ENCODE measurements at places on chromosomes 3 and 15.

GRCh38 chr3:177498037-177498857 is 301.0 kb upstream of the TBL1XR1 start:
- no peak for DNase-seq

GRCh38 chr3:132907293-132907692 is 130.9 kb upstream of the TMEM108 start:
- no peak for DNase-seq

DNA sequence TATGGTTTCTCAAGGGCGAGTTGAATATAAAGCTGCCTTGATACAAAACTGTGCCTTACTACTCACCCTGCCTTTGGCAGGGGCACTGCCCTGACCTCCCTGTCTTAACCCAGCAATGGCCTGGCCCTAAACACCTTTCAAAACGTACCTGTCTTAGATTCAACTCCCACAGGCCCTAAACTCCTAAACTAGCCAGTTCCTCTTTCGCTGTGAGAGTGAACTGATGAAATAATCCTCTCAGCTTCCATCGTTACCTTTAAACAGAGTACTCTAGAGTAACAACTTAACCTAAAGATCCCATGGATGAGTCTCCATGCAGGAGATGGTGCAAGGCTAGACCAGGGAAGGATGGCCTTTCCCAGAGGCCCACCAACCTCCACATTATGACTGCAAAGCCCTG is 133.0 kb upstream of the THBS1 start:
- no peak for DNase-seq

DNA sequence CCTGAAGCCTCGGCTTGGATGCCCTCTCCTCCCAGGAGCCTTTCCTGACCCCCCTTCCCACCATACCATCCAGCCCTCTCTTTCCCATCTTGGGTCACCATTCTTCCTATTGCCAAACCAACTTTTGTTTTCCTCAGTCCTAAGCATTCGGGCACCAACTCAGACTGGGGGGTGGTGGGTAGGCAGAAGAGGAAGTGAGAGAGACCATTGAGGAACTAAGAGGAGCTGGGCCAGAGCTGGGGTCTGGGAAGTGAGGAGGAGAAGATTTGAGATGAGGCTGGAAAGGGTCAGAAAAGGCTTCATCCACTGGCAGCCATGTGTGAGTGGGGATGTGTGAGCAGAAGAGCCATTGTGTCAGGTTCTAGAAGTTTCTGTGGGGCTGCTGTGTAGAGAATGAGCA is 37.7 kb downstream of the TKT start:
- DNase-seq = no peak

DNA sequence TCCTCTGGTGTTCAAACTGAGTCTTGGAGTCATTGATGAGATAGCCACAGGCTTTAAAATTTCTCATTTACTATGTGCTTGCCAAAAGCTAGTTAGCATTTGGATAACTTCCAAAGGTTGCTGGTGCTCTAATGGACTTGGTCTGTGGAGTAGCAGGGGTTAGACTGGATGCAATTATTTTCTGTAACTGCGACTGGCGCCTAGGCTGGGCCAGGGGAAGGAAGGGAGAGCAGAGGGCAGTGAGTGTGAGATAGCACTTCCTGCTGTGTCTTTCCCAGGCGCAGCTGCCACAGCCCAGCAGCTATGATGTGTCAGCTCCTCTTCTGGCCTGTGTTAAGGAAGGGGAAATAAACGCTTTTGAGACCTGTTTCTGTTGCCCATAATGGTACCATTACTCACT is 98.6 kb downstream of the MYRIP start:
- no peak for DNase-seq

DNA sequence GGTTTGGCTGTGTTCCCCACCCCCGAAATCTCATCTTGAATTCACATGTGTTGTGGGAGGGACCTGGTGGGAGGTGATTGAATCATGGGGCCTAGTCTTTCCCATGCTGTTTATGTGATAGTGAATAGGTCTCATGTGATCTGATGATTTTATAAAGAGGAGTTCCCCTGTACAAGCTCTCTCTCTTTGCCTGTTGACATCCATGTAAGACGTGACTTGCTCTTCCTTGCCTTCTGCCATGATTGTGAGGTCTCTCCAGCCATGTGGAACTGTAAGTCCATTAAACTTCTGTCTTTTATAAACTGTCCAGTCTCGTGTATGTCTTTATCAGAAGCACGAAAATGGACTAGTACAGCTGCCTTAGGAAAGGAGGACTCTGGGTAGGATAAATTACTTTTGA is 976.7 kb downstream of the MCTP2 start:
- DNase-seq = no peak

DNA sequence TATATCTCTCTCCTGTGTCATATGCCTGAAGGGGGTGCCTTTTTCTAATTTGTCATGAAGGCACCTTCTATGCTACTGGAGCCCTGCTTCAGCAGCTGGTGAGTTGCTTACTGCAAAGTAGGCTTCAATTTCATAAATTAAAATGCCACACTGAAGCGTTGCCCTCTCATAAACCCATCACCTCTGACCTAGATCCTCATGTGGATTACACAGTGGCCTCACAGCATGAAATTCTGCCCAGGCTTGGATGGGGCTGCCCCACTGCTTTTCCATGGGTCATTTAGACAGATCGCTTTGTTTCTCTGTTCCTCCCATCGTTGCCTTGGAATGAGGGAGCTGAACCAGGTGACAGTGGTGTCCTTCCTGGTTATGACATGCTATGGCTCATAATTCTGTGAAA is 131.2 kb downstream of the RPL22L1 start:
- no peak for DNase-seq

GRCh38 chr3:186985661-186986364 is 55.5 kb downstream of the ST6GAL1 start:
- DNase-seq = no peak

DNA sequence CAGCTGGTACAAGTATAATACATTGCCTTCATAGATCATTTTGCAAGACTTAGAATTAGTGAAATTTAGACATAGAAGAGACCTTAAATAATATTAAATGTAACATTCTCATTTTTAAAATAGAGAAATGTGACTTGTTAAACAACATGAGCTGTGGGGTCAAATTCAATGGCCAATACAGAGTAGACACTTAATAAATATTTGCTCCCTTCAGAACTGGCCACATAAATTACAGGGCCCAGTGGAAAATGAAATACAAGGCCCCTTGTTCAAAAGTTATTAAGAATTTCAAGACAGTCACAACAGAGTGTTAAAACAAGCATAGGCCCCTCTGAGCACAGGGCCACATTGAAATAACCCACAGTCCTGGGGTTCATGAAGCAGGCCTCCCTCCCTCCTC is 58.1 kb upstream of the PHLDB2 start:
- no peak for DNase-seq

GRCh38 chr3:22239011-22239410 is 488.0 kb upstream of the ZNF385D start:
- no peak for DNase-seq

DNA sequence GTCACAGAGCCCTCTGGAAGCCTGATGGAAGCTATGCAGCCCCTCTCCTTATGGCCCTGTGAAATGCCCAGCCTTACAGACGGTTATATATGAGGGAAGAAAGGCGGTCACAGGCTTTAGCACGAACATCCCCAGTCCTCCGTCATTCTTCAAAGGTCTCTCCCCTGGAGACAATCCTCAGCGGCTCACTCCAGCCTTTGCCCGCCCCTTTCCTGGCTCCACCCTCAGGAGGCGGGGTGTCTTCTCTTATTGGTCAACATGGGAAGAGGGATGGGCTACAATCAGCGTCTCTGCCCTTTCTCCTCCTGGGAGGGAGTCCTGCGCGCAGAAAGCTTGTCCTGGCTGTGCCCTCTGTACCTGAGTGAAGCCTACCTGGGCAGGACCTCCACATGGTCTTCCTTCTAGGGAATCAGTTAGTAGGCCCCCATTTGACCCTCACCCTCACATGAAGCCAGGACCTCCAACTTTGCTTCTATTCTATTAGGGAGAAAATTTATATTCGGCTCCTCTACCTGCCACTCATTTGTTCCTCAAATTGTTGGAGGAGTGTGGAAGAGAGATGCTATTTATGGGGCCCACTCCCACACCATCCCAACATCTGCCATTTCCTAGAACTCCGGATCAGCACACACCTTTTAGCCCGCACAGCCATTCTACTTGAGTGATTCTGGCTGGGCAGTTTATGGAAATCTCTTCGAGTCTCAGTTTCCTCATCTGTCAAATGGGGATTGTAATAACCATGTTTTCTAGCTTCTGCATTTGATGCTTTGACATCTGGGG is 112.9 kb upstream of the SLC6A11 start:
- peak; percentile 32 for DNase-seq

DNA sequence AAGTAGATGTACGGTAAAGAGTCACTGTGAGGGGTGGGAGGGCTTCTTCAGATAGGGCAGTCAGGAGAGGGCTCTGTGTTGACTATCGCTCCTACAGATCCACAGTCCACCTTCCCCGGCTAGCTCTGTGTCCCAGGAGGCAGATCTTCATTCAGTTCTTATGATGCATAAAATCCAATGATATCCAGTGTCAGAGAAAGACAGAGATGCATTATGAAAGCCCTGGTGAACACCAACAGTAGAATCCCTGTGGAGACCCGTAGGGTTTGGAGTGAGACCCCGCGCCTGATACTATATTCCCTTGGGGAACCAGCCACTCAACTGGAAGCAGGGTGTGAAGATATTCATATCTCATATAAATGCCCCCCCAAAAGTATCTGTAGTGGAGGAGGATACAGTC is 119.8 kb upstream of the SLCO3A1 start:
- DNase-seq = no peak

- DNase-seq = no peak
Measured at GRCh38 chr3:81544385-81544784, 217.1 kb downstream of the GBE1 start.

DNA sequence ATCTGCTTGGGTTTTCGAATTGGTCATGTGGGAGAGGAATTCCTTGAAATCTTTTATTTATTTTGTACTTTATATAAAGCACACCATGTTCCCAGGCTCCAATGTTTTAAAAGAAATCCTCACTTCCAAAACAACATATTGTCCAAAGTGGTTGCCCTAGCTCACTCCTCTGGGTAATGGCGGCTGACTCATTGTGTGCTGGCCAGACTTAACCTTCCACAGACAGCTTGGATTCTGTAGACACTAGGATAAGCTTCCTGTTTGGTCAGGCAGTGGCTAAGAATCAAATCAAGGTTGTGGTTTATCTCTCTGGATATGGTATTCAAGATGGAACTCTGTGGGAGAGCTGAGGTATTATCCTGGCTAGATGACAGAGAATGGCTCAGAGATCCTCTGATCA is 55.8 kb upstream of the FAM98B start:
- no peak for DNase-seq

DNA sequence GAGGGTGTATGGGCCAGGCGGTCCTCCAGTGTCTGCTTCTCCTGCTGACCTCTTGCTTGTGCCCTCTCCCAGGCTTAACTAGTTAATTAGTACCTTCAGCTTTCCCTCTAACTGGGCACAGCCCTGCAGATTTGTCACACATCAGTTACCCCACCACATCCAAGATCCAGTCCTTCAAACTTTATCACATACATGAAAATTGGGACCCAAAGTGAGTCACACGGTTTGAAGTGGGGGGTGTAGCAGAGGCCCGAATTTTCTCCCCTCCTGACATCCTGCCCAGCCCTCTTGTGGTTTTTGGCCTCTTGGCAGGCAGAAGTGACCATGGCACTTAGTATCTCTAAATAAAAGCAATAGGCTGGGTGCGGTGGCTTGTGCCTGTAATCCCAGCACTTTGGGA is 3.9 kb downstream of the MAPKAPK3 start:
- DNase-seq = no peak

DNA sequence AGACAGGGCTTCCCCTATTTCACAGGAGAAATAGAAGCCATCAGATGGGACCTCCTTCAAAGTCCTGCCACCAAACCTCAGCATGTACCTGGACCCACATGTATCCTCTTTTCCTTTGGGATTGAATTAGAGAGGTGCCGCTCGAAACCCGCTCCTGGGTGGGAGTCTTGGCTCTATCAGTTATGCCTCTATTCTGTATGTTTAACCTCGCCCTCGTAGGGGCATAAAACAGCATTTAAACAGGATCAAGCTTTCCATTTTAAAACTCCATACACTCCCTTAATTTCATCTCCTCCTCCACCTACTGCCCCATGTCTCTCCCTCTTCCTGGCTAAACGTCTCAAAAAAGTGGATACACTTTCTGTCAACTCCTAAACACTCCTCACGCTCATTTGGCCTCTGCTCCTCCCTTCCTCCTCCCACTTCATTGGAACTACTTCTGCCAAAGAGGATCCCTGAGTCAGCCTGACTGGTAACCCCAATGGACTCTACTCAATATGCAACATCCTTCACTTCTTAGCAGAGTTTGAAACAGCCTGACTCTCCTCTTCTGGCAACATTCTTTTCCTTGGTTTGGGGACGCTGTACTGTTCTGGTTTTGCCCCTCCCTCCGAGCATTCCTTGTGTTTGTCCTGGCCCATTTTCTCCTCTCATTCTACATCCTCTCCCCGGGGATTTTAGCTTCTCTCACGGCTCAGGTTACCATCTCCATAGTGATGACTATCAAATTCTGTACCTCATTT is 23.0 kb upstream of the MUC20 start:
- no peak for DNase-seq

DNA sequence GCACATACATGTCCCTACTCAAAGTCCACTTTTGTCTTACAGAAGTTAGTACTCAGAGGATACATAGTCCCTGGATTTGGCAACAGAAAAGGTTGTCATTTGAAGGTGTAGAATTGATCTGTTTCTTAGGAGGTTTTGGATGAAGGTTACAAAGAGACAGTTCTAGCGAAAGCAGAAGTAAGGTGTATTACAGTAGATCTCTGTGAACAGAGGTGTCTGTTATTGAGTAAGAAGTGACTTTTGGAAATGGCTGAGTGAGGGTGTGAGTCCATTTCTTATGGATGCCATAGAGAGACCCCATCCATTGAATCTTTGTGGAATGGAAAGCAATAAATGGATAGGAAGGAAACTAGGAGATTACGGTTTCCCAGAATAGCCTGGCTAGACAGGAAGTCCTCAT is 5.6 kb downstream of the ZNF662 start:
- no peak for DNase-seq

DNA sequence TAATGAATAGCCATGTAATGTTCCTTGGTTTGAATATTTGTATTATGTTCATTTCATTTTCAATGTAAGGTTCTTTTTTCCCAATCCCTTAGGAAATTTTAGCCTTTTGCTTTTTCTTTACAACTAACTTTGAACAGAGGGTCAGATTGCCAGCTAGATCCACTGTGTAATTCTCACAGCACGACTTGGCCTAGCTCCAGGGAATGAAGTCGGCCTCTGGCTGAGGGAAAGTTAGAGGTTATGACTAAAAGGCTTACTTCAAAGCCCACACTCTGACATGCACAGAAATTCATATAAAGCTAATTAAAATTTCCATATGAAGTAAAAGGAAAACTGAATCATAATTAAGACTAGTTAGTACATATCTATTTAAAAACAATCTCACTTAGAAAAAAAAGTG is 38.7 kb downstream of the ROBO1 start:
- no peak for DNase-seq

GRCh38 chr15:52651868-52652267 is 27.3 kb downstream of the ATOSA start:
- peak; percentile 54 for DNase-seq

DNA sequence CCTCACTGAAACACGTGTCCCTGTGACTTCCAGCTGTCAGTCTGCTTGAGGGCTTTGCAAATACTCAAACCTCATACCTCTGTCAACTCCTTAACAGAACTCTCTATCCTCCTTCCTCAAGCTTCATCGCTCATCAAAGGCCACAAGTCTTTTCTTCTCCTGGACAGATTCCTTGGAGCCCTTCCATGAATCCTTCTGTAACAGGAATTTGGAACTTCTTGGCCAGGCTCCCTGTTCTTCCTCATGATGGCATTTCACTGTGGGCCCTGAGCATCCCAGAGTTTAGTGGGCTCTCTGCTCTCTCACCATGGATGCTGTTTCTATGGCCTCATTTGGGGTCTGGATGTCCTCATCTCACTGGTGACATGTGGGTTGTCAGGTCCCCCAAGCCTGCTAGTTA is 105.0 kb upstream of the TLE3 start:
- DNase-seq = no peak

Data from activated CD8-positive, alpha-beta T cell treated with anti-CD3 and anti-CD28 coated beads for 36 hours (primary cell).